ENCODE measurements at places on chromosomes 3 and 15. TPM values are rescaled to one million over a fixed set of nuclear protein-coding genes. Genes with fewer than 3 reads are reported as not detected.
A peak's percentile ranks its signal among the peaks of the same experiment; 100 is the strongest.

GRCh38 chr15:29130476-29130875, 139.1 kb downstream of the NSMCE3 start:
- no peak for DNase-seq

DNA sequence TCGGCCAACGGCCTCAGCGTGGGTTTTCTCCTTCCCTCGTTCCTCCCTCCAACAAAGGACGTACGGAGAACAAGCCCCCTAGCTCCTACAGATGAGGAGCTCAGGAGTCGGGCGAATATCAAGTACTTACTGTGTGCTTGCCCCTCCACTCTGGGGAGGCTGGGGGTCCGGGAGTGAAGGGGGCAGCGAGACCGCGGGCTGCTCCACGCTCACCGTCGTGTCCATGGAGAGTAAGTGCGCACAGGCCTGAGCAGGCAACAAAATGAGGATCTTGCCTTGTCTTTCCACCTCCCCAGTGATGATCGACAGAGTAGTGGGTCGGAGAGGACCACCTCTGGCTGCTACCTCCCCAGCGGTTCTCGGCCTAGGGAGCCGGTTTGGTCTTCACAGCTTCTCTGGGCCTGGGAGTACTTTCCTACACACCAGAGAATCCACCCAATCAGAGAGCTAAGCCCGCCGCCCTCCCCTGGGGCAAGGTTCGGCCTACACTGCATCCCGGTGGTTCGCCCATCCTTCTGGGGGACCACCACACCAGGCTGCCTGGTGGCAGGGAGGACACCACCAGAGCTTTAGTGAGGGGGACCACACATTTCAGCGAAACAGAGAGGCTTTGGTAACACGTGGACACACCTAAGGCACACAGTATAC, 603 bp upstream of the TRANK1 start:
- DNase-seq: no peak

DNA sequence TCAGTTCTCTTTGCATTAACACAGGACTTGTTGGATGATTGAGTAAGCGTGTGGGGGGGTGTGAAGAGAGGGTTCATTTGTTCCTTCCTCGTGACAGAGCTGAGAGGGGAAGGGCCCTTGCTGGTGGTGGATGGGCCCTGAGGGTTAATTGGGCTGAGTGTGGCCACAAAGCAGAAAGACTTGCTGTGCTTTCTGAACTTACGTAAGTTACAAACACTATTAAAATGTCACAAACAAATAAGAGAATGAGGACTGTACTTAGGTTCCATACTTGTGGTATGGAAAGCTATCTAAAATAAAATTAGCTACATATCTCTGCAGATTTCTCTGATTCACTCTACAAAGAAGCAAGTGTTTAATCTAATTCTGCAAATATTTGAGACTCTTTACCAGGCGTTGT, 231.3 kb downstream of the LPP start:
- DNase-seq: no peak

DNA sequence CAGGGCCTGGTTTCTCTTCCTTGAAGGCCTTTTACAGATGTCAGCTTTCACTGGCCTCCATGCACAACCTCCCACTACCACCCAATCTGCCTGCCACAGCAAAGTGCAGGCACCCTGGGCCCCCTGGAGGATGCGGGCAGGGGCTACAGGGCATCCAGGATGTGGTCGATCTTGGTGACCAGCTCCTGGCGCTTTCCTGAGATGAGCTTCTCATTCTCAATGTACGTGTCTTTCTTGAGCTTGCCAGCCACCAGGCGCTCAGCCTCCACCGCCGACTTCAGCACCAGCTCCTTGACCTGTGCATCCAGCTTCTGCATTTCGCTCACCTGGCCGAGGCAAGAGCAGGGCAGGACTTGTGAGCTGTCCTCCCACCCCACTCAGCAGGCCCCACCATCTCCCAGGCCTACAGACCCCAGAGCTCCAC, 30.3 kb downstream of the RPN1 start:
- no peak for DNase-seq

The SHC4 gene
- 2.3 TPM for polyA plus RNA-seq

GRCh38 chr3:135033737-135034136, 238.7 kb downstream of the EPHB1 start:
- DNase-seq: no peak

The SLC6A20 gene
- polyA plus RNA-seq: 0.33 TPM

GRCh38 chr3:153165261-153165681, 3.2 kb downstream of the RAP2B start:
- no peak for DNase-seq

The FILIP1L gene
- 19.5 TPM for polyA plus RNA-seq

The UBA7 gene
- 31.8 TPM for polyA plus RNA-seq

The ONECUT1 gene
- polyA plus RNA-seq: 0.08 TPM

DNA sequence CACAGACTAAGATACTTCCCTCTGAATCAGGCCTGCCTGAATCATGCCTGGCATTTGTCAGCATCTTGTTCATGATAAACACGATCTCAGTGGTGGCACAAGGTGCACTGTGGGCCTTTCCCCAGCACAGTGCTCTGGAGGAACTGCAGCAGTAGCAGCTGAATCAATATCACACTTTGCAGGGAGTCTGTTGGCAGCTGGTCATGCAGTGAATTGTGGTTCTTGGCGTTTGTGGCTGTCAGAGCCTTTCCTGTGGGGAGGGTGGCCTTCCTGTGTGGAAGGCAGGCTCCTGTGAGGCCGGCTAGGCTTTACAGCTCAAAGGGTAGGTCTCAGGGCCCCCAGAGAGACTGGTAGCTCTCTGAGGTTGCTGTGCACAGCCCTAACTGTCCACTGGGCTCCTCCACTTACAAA, 54.4 kb upstream of the TLE3 start:
- no peak for DNase-seq

DNA sequence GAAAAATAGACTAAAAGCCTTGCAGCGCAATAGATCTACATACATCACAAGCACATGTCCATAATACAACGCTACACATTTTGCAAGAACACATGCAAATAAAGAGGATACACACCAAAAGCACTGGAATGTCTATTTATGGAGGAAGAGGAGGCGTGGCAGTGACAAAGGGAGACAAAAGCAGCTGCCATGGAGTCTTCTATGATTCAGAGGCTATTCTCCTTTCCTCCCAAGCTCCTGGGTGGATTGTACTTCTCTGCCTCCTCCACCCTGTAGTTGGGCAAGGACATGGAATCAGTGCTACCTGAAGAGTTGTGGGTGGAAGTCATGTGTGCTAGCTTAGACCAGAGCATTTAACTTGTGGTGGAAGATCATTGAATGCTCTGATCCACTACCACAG, 57.9 kb upstream of the ABHD2 start:
- DNase-seq: no peak

The SLC22A13 gene
- polyA plus RNA-seq: 4.1 TPM

- DNase-seq: no peak
Measured at GRCh38 chr3:8994226-8994625, 31.0 kb upstream of the RAD18 start.

DNA sequence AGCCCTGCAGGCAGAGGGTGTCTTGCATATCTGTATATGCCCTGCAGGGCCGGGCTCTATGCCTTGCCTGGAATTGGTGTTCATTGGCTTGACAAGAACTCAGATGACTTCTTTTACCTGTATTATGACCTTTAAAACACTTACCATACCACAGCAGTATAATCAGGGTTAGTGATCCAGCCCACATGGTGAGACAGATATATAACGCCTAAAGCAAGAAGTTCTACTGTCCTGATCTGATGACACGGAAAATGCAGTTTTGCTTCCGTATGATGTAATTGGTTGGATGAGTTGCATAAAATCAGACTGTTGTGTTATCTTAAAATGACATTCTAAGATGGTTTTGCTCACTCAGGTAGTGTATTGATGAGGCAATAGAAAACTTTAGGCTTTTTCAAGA, 9.4 kb downstream of the CCDC174 start:
- no peak for DNase-seq

DNA sequence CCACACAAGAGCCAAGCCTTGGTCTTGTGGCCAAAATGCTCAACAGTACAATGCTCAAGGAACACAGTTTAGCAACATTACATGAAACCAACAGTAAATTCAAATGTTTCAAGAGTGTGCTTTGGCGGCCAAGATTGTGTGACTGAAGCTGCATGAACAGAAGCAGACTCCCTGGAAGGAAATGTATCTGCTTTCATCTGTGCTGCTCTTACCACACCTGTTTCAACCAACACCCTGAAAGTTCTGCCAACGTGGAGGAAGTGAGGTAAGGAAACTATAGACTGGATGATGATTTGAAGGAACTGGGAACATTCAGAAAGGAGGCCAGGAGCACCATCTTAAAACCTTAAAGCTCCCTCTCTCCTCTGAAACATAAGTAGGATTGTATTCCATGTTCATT, 55.7 kb downstream of the MB21D2 start:
- DNase-seq: no peak

The RLBP1 gene
- not detected for polyA plus RNA-seq

- DNase-seq: no peak
Measured at GRCh38 chr15:55407498-55408011, 604 bp downstream of the CCPG1 start.

GRCh38 chr3:176937994-176938393, 259.3 kb downstream of the TBL1XR1 start:
- DNase-seq: no peak

- no peak for DNase-seq
Measured at GRCh38 chr3:187694801-187695200, 7.6 kb downstream of the RTP2 start.

DNA sequence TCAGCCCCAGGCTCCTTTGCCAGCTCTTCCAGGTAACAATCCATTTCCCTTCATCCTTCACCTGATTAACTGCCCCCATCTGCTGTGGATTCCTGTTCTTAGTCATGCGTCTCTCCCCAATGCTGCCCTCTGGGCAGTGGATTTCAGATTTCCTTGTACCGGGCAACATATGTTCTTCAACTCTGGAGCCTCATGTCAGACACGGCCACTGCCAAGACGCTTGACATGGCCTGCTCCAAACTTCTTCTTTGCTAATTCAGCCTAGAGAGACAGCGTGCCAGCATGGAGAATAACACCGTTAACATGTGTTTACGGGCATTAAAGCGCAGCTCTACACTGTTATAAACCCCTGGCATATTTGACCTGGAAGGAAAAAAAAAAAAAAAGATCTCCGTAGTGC, 1035.1 kb upstream of the NR2F2 start:
- DNase-seq: no peak

- peak; percentile 38 for DNase-seq
Measured at GRCh38 chr3:39208463-39209055, 16.2 kb upstream of the XIRP1 start.

GRCh38 chr15:64843991-64844390, 2.3 kb downstream of the PLEKHO2 start:
- no peak for DNase-seq

All from renal cortex interstitium (tissue), 15 donors.